ENCODE measurements at places on chromosomes 11 and 22.

GRCh38 chr11:86798988-86799387 lies 1.4 kb upstream of the PRSS23 start:
- no peak for DNase-seq

- no peak for DNase-seq
Measured at GRCh38 chr11:78499971-78500370, 74.7 kb downstream of the NARS2 start.

- no peak for DNase-seq
Measured at GRCh38 chr11:95766701-95767100, 22.9 kb downstream of the FAM76B start.

DNA sequence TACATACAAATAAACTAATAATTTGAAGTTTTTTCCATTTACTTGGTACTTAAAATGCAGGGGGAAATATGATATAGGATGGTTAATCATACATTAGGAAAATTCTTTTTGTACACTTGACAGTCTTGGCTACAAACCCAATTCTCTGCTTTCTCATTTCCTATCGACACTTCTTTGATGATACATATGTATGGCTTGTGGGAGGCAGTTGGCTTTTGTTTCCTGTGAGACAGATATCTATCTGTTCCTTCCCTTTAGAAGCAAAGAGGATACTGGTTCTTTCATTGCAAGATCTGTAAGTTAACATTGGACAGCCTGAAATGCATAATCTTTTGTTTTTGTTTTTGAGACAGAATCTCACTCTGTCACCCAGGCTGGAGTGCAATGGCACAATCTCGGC lies 47.9 kb upstream of the ADORA2A start:
- no peak for DNase-seq
